ENCODE measurements at places on chromosomes 7 and 10.

DNA sequence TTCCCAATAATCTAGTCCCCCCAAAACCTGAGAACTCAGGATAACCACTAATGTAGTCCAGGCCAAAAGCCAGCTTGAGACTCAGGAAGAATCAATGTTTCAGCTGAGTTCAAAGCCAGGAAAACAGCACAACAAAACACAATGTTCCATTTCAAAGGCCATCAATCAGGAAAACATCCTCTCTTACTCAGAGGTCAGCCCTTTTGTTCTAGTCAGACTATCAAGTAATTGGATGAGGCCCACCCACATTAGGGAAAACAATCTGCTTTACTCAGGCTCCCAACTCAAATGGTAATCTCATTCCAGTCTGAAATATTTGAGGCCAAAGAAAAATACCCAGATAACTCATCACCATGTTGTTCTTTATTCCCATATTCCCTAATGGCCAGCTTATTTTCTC lies 152.2 kb downstream of the SDHAF3 start:
- DNase-seq, result no peak

- DNase-seq, result no peak
Measured at GRCh38 chr7:108368466-108368865, 87.8 kb downstream of the NRCAM start.

- DNase-seq, result no peak
Measured at GRCh38 chr10:13792006-13792405, 205.2 kb downstream of the PRPF18 start.

DNA sequence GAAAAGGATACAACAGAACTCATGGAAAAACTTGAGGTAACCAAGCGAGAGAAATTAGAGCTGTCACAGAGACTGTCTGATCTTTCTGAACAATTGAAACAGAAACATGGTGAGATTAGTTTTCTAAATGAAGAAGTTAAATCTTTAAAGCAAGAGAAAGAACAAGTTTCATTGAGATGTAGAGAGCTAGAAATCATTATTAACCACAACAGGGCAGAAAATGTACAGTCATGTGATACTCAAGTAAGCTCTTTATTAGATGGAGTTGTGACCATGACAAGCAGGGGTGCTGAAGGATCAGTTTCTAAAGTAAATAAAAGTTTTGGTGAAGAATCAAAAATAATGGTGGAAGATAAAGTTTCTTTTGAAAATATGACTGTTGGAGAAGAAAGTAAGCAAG lies 62.1 kb downstream of the AKAP9 start:
- DNase-seq, result no peak

DNA sequence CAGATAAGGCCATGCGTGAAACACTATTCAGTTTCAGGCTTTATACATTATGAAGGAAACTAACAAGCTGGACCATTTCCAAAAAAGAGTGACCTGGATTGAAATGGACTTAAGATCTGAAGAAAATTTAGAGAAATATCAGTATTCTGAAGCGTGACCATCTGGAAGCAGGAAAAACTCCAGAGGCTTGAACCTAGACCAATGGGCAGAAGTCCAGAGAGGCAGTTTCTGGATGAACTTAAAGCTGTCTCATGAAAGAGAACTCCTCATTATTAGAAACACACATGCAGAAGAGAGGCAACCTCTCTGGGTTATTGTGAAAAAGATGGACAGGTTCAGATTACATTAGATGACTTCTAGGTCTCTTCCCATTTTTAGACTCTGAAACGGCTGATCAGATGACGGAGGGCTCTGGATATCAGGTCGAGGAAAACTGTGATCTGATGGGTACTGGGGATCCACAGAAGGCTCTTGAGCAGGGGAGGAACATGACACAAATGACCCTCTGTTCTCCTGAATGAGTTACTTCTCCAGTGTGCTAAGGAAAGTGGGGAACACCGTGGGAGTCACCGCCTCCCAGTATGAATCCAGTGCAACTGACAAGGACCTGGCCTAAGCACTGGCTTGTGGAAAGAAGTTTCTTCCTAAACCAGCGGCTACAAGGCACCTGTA lies 116.5 kb downstream of the SPDYE5 start:
- DNase-seq, result no peak

DNA sequence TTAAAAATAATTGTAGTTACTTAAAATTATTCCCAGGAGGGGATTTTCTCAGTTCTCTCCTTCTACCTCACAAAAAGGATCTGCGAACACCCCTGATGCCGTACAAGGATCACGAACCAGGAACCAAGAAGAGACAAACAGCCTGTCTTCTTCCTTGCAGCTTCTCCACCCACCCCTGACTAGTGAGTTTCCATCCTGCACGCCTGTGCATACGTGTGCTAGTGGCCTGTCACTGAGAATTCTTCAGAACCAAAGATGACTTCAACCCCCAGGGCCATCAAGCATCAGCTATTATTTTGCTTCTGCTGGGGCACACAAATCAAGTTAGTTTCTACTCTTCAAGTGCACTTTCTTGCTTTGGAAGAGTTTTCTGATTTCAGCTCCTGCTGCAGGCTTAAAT lies 175.5 kb upstream of the KLF6 start:
- no peak for DNase-seq

- no peak for DNase-seq
Measured at GRCh38 chr7:29384277-29384676, 179.4 kb upstream of the PRR15 start.

DNA sequence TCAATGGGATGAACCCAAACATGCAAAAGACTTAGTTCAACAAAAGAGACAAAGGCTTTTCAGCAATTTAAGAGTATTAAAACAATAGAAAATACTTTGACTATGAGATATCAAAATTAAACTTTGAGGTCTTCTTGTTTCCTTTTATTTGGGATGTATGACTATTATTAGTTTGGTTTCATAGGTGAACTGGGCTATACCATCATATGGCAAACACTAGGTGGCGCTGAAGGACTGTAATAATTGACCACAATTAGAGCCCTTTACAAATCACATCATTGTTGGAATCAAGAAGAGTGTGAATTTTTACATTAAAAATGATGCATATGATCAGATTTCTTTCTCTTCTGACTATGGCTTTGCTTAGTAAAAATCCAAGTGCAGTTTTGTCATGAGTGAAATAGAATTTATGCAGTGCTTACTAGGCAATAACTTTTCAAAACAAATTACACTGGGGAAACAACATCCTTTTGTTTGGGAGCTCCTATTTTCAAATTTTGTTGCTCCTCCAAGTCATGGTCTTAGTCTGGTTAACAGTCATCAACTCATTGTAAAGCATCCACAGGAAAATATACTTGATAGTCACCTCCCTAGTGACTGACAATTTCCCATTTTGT lies 14.7 kb upstream of the NXPH1 start:
- no peak for DNase-seq

DNA sequence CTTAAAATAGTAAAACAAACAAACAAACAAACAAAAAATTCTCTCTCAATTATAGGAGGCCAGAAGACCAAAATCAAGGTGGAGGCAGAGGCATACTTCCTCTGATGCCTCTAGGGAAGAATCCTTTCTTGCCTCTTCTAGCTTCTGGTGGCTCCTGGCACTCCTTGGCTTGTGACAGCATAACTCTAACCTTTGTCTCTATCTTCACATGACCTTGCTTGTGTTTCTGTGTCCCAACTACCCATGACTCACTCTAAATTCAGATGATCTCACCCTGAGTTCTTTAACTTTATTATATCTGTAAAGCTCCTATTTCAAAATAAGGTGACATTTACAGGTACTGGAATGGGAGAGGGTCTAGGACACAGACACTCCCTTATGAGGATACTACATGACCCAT lies 88.3 kb upstream of the ANTXRL start:
- DNase-seq, result no peak

- DNase-seq, result no peak
Measured at GRCh38 chr10:28012990-28013515, 14.2 kb upstream of the ODAD2 start.

DNA sequence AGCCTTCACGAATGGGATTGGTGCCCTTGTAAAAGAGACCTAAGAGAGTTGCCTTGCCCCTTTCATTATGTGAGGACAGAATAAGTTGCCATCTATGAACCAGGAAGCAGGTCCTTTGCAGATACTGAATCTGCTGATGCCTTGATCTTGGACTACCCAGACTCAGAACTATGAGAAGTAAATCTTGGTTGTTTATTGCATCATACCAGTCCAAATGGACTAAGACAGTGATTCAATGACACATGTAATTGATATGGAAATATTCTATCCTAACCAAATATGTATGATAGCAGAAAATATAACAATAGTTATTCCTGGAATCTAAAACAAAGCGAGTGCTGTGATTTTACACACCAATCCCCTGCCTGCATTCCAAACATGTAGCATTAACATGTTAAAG lies 17.0 kb upstream of the LYZL1 start:
- DNase-seq, result no peak

All from suprapubic skin (tissue), 4 donors.